ENCODE measurements at places on chromosomes 2 and 18. TPM values are rescaled to one million over a fixed set of nuclear protein-coding genes. Genes with fewer than 3 reads are reported as not detected.

DNA sequence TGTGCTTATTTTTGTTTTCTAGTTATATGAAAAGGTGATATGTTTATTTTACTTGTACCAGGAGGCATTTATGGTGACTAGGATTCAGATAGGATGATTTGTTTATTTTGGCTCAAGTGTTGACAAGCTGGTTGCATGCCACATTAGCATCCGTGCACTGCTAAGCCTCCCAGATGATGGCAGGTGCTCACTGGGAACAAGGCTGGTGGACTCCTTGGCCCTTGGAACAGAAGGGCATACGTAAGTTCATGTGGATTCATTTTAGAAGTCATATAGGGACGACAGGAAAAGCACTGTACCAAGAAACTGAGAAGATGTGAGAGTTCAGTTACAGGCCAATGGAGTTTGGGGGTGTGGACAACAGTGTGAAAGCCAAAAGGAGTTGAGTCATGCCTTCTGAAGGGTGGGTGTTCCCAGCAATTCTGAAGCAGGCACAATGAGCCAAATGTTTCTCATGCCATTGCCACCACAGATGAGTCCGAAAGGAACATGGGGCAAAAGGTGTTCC lies 166.2 kb downstream of the PHLPP1 start:
- ATAC-seq = peak; percentile 84

The ITPRIPL1 gene
- total RNA-seq = 0.52 TPM

- peak; percentile 20 for ATAC-seq
Observed at GRCh38 chr18:77160515-77160914, 27.9 kb upstream of the MBP start.

GRCh38 chr2:8461341-8461740 lies 220.5 kb upstream of the ID2 start:
- ATAC-seq = no peak

- no peak for ATAC-seq
Observed at GRCh38 chr18:13577781-13578180, 148.6 kb downstream of the FAM210A start.

- peak; percentile 73 for ATAC-seq
Observed at GRCh38 chr2:37324786-37325624, at the start of gene PRKD3. Gene PRKD3 (minus strand): TSS chr2:37324833. CDS start chr2:37316524, 8,309 bp downstream.

DNA sequence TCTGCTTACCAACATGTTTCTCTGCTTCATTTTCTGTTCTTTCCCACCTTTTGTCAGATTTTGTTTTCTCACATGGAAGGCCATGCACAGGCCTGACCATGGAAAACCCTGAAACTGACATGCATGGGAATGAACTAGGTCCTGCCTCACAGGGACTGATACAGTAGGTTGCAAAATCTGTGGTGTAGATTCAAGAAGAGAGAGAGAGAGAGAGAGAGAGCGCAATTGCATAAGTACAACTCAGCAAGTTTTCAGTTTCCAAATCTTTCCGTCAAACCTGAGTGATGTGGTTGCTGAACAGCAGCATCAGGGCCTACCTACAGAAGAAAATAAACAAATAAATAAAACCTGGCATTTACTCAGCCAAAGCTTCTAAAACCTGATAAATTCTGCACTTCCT lies 87.5 kb upstream of the RNF152 start:
- ATAC-seq = no peak

The ZSWIM2 gene
- not detected for total RNA-seq

GRCh38 chr2:147792966-147793617 lies 51.7 kb upstream of the ACVR2A start:
- ATAC-seq = no peak

All from motor neuron (in vitro differentiated cells).